ENCODE measurements at places on chromosomes 7 and 10.

DNA sequence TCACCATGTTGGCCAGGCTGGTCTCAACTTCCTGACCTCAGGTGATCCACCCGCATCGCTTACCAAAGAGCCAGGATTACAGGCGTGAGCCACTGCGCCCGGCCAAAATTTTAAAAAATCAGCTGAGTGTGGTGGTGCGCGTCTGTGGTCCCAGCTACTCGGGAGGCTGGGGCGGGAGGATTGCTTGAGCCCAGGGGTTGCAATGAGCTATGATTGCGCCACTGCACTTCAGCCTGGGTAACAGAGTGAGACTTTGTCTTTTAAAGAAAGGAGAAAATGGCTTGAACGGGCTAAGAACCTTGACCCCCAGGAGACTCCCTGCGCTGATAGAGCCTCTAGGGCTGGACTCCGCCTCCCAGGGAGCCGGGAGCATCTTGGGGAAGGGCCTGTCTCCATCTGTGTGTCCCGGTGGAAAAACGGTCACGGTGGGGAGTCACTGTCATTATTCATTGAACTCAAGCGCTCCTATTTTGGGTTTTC, 760 bp upstream of the KCTD7 start:
- DNase-seq: no peak

- DNase-seq: no peak
Measured at GRCh38 chr10:110944792-110945396, 25.5 kb downstream of the SHOC2 start.

GRCh38 chr7:139680676-139681462, 96.9 kb downstream of the HIPK2 start:
- peak; percentile 42 for DNase-seq

DNA sequence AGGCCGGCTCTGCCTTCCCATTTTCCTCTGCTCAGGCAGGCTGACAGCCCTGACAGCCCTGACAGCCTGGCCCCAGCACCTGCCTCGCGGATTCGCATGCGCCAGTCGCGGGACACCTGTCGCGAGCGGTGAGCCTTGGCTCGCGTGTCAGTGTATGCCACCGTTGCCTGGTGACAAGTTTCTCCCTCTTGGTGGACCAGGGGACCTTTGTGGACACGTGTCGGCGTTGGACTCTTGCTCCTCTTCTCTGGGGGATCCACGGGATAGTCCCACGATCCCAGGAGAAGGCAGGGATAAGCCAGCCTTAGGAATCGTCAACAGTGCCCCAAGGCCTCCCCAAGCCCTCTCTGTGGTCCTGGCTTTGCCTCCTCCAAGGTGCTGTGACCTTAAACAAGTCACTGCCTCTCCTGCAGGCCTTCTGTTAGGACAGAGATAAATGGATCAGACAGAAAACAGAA, 18.1 kb upstream of the ZNF273 start:
- DNase-seq: no peak

DNA sequence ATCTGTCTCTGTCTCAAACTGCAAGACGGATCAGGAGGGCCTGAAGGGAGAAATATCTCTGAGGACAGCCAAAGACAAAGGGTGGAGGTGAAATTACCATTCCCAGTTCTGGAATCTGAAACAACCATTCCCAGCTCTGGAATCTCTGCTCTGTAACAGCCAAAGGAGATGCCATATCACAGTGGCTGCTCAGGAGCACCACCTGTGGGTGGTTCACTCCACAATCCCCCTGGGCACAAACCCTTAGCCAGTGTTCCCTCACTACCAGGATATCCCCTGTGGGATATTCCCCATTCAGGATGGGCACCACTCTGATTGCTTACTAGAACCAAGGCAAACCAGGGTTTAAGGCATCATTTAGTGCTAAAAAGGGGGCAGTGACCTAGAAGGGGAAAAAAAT, 199.0 kb downstream of the HTR7 start:
- no peak for DNase-seq

DNA sequence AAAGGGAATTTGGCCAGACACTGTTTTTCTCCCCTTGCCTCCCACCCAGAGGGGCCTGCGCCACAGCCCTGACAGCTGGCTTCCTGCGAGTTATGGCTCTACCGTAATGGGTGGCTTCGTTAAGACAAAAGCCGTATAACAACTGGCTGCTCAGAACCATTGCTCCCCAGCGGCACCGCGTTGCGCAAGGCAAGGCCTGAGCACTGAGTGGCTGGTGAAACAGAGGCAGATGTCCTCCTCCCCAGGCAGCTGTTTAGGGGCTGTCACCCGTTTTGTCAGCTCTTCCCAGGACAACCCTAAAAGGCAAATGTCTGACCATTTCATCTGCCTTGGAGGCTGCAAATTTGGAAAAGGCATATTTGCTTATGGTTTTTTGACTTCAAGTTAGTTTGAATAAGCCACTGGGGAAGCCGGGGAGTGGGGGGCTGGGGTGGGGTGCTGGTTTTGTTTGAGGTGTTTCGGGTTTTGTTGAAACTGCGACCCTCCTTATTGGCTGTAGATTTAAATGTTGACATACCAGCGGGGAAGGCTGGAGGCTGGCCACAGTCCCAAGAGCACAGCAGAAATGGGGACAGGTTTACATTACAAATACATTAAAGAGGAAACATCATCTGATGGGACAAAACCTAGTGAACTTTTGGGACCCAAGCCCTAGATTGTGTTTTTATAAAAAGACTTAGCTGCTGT, 681 bp upstream of the SPOCK2 start:
- DNase-seq: no peak

GRCh38 chr7:55160539-55160938, 141.7 kb downstream of the EGFR start:
- DNase-seq: no peak

GRCh38 chr7:44949303-44949702, 29.5 kb downstream of the MYO1G start:
- DNase-seq: no peak

DNA sequence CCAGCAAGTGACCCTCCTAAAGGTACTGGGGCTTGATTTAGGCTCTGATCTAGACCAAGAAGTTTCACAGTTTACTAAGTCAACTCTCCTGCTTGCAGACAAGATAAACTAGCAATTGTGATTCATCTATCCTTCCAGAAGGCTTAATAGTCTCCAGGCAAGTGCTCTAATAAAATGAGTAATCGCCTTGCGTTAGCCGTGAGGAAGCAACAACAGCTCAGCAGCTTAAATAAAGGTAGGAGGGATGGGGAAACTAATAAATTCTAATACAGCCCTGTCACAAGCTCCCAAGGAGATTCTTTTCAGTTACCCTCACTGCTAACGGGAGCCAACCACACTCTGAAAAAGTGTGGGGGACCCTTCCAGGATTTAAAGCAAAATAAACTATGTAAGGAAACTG, 48.4 kb downstream of the FRMD4A start:
- DNase-seq: no peak

GRCh38 chr10:24215196-24215595, 6.3 kb downstream of the KIAA1217 start:
- DNase-seq: no peak

- no peak for DNase-seq
Measured at GRCh38 chr10:86899132-86899531, 58.3 kb downstream of the MMRN2 start.

DNA sequence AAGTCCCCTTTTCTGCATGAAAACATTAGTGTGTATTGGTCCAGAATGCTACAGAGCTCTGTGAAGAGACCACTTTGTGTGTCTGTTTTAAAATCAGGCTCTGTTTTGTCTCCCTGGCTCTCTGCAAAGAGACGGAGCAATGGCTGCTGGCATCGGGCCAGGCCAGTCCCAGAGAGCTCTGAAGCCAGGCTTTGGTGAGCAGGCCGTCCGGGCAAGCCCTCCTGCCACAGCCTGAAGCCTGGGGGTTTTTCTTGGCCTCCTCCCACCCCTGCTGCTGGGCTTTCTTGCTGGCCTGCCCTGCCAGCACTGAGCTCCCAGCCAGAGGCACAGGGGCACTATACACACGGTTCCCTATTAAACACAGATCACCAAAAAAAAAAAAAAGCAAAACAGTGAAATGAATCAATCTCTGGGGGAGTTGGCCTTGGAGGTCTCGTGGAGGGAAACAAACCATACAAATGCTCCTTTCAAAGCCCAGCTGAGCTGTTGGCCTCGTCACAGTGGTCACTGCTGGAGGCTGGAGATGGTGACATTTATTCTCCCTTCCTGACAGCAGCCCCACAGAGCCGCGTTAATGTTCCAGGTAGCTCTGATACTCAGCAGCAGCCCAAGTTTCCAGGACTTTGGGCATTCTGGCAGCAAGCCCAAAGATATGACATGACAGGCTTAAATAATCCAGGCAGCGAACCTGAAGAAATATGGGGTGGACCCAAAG, 237.2 kb downstream of the TCF7L2 start:
- no peak for DNase-seq

DNA sequence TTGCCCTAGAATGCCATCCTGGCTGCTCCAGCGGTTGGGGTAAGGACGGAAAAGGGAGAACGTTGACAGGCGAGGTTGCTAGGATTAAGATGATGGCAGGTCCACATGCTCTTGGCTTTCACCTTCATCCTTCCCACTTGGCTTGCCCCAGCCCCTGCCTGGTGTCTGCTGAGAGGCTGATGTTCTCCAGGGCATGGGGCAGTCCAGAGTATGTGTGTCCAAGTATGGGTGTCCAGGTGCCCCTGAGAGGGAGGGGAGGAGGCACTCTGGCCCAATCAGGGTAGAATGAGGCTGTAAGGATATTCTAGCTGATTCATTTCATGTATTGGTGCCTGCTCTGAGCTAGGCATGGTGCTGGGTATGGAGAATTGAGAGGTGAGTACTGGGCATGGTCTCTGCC, 12.6 kb downstream of the NEURL1 start:
- no peak for DNase-seq

DNA sequence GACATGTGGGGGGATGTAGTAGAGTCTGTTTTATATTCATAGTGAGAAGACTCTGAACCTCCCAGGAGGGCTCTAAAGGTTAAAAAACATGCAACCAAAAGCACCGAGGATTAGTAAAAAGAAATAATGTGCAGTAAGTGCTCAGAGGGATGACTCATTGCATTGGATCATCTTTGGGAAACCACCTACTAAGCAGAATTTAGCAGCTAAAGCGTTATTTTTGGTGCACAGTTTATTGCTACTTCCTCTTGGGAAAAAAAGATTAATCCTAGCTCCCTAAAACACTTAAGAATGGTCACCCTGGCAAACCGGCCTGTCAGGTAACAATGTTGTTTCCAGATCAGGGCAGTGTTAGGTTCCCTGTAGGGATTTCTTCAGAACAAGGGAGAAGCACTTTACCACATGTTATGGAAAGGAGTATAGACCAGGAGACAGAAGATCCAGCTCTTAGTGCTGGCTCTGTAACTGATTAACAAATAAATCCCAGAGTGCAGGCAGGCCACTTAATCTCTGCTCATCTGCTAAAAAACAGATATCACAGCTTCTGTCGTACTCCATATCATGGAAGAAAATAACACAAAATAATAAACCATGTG, 44.8 kb upstream of the FAM133B start:
- no peak for DNase-seq

- no peak for DNase-seq
Measured at GRCh38 chr10:62136931-62137330, 131.7 kb downstream of the RTKN2 start.

All from stimulated activated CD4-positive, alpha-beta T cell treated with anti-CD3 and anti-CD28 coated beads, Interleukin-1b, Interleukin-23, amount 100 ng/mL, for 24 hours (primary cell).